Spinal cord (tissue), 10 donors: ENCODE measurements at places on chromosomes 4 and X.

DNA sequence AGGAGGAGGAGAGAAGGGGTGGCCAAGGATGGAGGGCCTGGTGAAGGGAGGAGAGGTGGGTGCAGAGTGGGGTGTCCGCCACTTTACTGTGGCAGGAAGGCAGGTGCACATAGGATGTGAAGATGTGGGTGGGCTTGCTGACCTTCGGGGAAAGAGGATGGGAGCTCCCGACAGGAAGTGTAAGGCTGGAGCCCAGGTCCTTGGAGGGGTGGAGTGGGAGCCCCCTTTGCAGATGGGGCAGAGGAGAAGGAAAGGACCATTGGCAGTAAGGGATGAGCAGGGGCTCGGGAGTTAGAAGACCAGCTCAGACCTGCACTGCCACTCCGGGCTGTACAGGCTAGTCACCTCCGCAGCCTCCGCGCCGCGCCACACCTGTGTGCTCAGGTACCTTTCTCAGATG is 89.5 kb downstream of the EVC start:
- DNase-seq = no peak

DNA sequence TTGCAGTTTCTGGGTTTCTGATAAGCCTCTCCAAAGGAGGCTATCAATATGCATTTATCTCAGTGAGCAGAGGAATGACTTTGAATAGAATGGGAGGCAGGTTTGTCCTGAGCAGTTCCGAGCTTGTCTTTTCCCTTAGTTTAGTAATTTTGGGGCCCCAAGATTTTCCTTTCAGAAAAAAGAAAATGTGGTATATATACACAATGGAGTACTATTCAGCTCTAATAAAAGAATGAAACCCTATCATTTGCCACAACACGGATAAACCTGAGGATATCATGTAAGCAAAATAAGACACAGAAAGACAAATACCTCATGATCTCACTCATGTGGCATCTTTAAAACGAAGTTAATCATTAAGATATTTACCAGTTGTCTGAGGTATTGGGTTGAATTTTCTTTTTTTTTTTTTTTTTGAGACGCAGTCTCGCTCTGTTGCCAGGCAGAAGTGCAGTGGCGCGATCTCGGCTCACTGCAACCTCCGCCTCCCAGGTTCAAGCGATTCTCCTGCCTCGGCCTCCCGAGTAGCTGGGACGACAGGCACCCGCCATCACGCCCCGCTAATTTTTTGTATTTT is 540 bp downstream of the ZNF721 start:
- no peak for DNase-seq

DNA sequence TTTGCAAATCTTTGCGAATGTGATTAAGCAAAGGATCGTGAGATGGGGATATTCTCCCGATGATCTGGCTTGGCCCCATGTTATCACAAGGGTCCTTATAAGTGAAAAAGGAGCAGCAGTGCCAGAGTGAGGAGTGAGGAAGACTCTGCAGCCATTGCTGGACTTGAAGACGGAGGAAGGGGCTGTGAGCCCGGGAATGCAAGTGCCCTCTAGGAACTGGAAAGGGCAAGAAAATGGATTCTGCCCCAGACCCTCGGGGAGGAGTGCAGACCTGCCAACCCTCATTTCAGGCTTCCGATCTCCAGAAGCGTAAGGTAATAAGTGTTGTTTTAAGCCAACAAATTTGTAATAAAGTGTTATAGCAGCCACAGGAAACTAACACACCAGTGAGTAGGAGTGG is 76.3 kb downstream of the EVC start:
- no peak for DNase-seq

- no peak for DNase-seq
These were observed 680.7 kb upstream of the GRID2 start for GRCh38 chr4:91622925-91623602.

- DNase-seq = peak; percentile 77
These were observed 14.7 kb upstream of the DCHS2 start for GRCh38 chr4:154506253-154506652.

GRCh38 chr4:6268650-6269615 is 717 bp upstream of the WFS1 start:
- no peak for DNase-seq

DNA sequence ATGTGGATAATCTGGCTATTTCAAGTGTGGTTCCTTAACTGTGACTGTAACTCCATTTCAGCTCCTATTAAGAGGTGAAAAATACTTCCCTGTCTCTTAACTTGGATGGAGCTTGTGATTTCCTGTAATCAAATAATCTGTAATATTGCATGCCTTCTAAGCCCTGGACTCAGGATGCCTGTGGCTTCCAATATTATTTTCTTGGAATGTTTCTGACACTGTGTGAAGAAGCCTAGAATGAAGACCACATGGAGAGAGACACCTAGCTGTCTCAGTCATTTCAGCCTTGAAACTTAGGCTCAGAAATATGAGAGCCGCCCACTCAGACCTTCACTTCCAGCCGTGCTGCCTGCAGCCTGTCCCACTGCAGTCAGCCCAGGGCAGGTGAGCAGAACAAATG is 544.3 kb downstream of the TRIML1 start:
- DNase-seq = no peak

DNA sequence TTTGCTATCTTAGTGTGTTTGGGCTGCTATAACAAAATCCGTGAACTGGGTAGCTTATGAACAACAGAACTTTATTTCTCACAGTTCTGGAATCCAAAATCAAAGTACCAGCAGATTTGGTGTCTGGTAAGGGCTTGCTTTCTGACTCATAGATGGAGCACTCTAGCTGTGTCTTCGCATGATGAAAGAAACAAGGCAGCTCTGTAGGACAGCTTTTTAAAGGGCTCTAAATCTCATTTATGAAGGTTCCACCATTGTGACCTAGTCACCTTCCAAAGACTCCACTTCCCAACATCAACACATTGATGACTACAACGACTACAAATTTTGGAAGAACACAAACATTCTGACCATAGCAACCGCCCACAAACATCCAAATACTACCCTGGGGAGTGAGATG is 158.6 kb upstream of the LCORL start:
- no peak for DNase-seq
